ENCODE measurements at places on chromosomes 4 and X.

GRCh38 chrX:101357166-101357795, 8.7 kb upstream of the TIMM8A start:
- no peak for DNase-seq

- DNase-seq = no peak
These were observed 31.4 kb upstream of the SOWAHD start for GRCh38 chrX:119726900-119727555.

DNA sequence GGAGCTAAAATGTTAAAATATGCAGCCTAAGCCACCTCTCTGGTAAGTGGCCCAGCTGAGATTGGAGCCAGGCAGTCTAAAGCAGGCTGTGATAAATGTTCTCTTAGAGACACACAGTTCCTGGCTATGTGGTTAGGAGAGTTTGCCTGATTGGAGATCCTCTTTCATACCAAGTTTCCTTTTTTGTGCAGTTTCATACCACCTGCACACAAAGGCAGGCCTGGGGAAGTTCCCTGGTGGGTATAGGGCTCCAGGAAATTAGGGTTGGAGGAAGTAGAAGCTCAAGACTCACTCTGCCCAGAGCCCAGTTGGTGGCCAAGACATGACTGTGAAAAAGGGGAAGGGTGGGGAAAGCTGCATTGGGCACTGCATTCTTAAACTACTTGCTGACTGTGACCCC, 16.9 kb downstream of the CYBB start:
- DNase-seq = no peak

- no peak for DNase-seq
These were observed 9.0 kb downstream of the CTBP1 start for GRCh38 chr4:1239950-1240307.

- DNase-seq = no peak
These were observed 232.2 kb upstream of the FMR1 start for GRCh38 chrX:147679356-147680005.

DNA sequence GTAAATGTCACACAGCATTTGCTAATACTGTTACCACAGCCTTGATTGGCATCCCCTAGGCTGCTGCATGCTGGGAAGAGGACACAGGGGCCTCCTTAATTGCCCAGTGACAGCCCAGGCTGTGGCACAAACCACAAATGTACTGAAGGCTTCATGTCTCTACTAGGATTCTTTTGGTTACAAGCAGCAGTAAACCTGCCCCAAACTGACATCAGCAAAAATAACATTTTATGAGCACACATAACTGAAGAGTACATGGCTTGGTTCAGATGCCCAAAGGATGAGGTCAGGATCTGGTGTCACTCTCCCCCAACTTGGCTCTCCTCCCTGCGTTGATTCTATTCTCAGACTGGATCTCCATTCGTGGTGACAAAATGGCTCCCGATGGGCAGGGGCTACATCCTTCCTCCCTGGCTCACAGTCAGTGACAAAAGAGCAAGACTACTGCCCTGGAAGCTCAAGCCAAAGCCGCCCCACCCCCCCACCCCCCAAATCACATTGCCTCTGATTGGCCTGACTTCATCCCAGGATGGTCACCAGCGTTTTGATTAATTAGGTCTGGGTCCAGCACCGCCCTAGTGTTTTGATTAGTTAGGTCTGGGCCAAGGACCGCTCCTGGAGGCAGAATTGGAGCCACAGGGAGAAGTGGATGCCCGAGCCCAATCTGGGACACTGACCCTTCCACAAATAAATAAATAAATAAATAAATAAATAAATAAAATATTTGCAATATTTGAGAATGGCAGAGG, 180.5 kb upstream of the RBPJ start:
- DNase-seq = no peak

DNA sequence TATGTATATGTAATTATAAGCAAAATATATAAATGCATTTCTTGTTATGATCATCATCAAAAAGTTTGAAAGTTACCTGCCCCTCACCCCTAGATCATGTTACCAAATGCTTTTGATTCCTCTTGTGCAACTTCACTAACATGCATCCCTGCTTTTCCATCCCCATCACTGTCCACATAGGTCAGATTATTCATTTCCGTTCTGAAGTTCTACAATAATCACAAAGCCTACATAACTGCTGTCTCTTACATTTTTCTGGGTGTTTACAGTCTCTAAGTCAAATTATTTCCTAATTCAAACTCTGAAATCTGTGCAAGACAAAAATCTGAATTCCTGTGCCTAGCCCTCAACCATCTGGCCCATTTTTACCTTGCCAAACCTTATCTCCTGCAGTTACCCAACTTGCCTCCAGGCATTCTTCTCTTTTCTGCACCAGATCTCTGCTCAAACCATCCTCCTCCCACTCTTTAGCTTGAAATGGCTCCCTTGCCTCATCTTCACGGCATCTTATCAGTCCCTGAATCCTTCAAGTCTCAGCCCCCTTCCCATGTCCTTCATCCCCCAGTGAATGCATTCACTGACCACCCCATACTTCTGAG, 42.4 kb upstream of the SLC39A8 start:
- DNase-seq = no peak

GRCh38 chr4:2812612-2813354, 19.9 kb downstream of the SH3BP2 start:
- no peak for DNase-seq

DNA sequence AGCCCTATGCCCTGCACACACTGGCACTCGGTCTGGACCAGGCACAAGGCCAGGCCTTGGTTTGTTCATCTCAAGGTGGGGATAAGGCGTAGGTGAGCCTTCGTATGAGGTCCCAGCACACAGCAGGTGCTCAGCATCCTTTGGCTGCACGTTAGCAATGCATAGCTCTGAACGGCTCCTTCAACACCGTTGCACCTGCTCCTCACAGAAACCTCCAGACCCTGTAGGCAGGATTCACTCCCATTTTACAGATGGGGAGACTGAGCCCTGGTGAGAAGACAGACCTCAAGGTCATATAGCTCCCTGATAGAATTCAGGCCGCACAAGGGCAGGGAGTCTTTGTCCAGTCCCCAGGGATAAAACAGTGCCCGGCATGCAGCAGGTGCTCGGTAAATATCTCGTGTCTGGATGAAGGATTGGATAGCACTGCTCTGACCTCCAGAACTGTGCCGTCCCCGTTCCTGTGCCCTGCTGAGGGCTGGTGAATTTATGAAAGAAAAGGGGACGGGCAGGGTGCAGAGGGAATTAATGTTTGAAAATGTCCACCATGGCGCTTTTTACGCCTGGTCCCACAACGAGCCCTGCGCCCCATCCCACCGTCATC, 2.4 kb downstream of the PPP2R2C start:
- no peak for DNase-seq

DNA sequence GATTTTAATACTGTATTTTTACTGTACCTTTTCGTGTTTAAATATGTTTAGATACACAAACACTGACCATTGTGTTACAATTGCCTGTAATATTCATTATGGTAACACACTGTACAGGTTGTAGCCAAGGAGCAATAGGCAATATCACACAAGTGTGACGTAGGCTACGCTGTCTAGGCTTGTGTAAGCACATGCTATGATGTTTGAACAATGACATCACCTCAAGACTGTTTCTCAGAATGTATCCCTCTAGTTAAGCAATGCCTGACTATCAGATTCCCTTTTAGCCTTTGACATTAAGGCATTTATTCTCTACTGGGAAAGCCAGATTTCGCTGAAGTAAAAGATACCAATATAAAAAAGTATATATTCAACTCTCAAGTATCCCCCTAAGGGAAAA, 66.2 kb downstream of the VCX3A start:
- no peak for DNase-seq

DNA sequence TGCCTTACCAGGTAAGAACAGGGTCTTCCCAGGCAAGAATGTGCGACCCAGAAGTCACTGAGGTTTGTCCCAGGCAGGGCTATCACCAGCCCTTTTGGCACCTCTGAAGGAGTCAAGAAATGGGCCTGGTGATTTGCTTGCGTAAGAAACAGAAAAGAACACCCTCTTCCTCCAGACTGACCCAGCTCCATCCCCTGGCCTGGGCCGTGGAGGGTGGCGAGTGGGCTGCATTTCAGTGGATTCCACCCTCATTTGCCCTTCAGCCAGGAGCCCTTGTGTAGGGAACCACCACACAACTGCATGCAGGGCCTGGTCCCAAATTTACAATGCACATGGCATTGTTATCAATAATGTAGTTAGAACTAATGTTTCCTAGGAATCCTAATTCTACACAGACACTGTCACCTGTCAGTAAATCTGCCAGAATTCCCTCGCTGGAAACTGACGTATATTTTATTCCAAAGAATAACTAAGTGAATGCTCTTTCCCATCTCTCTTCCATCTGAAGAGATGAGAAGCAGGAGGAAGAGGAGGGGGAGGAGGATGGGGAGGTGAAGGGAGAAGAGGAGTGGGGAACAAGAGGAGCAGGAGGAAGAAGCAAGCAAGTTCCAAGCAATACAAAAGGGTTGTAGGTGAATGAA, 46.6 kb downstream of the TSPAN5 start:
- DNase-seq = no peak

DNA sequence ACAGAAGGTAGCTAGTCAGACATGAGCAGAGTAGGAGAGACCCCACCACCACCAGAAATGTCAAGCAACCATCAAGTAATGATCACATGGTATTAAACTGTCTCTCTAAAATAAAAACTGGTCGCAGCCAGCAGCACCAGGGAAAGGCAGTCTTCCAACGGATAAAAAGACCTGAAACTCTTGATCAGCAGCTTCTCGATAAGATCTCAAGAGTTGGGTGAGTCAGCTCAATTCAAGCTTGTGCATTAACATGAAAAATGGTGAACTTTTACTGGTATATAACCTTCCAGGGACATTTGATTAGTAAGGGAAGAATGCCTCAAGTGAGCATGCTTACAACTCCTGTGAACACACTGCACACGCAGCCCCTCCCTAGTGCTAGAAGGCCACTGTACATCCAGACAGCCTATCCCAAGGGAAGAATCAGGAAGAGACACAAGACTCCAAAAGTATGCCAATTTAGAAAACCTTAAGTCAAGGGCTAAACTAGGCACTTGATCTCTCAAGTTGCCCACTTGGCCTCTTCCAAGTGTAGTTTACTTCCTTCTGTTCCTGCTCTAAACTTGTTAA, 270.0 kb upstream of the GNPDA2 start:
- no peak for DNase-seq

- no peak for DNase-seq
These were observed 681.4 kb downstream of the GABRG1 start for GRCh38 chr4:45442466-45442865.

- no peak for DNase-seq
These were observed 59.1 kb downstream of the KLF3 start for GRCh38 chr4:38723114-38723513.

- DNase-seq = no peak
These were observed 6.7 kb downstream of the ETFDH start for GRCh38 chr4:158678767-158679166.

DNA sequence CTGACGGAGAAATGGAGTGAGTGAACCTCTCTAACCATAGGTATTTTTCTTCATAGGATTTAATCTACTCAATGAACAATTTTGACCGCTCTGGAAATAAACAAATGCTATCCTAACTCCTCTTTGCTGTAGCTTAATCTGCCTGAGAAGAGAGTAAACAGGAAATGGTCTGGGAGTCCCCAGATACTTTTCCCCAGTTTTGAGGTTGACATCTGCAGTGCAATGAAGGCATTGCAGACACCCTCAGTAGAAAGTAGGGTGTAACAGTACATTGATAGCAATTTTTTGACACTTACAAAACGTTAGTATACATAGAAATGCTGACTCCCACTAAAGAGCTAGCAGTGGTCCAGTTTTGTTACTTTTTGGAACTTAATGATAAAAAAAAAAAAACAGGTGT, 495.9 kb upstream of the FAM241A start:
- no peak for DNase-seq

DNA sequence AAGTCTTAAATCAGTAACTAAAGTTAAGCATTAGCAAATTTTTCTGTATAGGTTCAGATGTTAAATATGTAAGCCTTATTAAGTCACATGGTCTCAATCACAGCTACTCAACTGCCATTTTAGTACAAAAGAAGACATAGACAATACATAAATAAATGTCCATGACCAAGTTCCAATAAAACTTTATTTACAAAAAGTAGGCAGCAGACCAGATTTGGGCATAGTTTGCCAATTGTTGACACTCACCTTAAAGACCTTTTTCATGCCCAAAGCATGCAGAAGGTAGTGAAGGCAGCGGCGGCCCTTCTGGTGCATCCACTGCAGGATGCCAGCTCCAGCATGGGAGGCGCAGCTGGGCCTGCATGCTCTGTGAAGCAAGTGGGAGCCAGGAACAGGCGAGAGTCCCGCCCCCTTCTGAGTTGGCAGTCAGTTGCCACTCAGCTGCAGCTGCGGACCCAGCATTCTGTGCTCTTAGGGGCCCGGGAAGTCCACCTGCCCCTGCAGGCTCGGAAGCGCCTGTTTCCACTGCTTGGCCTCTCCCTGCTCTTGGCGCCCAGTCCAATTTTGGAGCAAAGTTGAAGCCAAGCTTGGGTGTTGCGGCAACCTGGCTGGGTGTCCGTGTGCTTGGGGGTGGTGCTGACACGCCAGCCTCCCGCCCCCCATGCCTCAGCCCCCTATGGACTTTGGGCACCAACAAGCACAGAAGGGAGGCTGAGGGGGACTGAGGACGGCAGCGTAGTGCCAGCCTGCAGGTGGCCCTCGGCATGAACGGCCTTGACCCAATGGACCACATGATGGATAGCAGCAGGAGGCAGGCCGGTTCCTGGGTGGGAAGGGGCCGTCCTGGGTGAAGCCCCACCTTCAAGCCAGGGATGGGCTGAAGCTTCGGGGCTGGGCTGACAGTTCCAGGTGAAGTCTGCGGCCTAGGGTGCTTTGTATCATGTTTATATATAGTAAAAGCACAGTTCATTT, 42.4 kb upstream of the PABPC4L start:
- DNase-seq = no peak

GRCh38 chr4:3388471-3389232, 53.1 kb upstream of the HGFAC start:
- DNase-seq = no peak

- no peak for DNase-seq
These were observed 297.7 kb upstream of the HAND2 start for GRCh38 chr4:173827707-173828106.

GRCh38 chr4:1291996-1292702, 2.5 kb downstream of the MAEA start:
- DNase-seq = no peak

- DNase-seq = no peak
These were observed 132.2 kb downstream of the IDS start for GRCh38 chrX:149372866-149373265.

DNA sequence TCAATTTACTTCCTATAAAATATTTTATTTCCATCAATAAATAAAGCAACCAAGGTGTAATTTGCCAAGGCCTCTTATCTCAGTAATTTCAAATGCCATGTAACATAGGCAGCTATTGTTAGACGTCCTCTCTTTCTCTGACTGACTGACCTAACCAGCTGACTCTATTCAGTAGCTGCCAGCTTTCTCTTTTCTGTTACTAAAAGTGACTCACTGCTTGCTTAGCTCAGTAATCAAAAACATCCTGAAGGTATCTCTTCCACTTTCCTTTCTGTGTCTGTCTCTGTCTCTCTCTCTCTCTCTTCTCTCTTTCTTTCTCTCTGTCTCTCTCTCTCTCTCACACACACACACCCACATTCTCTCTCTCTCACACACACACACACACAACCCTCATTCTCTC, 134.2 kb downstream of the SPOCK3 start:
- no peak for DNase-seq

GRCh38 chr4:74329307-74329706, 21.0 kb downstream of the EPGN start:
- DNase-seq = no peak

All from stimulated activated CD8-positive, alpha-beta memory T cell treated with anti-CD3 and anti-CD28 coated beads, Interleukin-12 subunit alpha, Interleukin-12 subunit beta, amount 100 ng/mL, for 4 hours (primary cell).